ENCODE measurements at places on chromosomes 1 and 21.

DNA sequence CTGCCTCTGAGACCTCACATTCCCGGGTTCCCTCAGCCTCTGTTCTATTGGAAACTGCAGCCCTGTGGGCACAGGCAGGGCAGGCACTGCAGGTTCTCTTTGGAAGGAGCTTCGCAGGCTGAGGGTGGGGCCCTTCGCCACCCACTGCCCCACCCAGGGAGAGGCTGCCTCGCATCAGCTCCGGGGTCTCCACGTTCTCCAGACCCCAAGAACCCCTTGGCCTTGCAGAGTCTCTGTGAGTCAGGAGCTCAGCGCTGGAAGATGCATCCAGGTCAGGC lies 8.6 kb upstream of the C1orf159 start:
- no peak for DNase-seq

GRCh38 chr21:26887251-26887650 lies 42.0 kb upstream of the ADAMTS1 start:
- no peak for DNase-seq

DNA sequence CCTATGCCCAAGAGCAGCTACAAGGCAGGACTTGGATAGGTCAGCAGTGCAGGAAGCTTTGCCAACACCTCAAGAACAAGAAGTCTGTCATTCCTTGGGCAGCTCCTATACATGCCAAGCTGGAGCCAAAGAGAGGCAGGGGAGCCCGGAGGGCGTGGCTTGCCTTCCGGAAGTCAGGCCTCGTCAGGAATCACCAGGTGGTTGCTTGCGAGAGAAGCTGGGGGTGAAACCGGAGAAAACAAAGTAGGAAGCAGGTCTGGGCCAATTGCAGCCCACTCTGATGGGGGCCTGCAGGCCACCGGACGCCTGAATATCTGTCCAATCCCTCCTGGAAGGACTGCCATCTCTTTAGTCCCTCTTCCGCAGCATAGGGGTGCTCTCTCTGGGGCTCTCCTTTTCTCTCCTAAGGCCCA lies 794 bp upstream of the FAM76A start:
- no peak for DNase-seq

DNA sequence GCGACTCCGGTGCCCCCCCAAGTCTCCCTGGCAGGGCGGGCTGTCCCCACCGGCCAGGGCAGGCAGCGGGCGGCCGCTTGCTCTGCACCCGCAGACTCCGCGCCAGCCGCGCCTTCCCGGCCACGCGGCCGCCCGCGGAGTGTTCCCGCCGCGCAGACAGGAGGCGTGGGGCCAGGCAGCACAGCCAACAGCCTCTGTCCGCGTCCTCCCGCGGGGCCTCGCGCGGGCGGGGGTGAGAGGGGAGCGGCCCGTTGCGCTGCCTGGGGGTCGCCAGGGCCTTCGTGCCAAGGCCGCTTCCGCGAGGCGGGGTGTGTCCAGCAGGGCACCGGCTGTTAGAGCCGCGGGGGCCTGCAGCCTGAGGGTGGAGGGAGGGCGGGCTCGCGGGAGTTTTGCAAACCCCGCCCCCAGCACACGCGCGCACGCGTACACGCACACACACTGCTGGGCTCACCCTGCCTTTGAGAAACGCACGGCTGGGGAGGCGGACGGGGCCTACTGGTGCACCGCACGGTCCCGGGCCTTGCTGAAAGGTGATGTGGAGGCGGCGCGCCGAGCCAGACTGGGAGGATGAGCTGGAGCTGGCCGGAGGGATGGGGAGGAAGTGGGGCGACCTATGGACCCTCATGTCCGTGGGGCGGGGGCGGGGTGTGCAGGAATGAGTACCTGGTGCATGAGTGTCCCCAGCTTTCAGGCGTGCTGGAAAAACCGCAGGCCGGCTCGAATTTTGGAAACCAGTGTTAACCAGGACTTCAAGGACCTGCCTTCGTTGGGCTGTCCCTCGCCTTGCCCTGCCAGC lies 41.5 kb downstream of the KIAA1614 start:
- DNase-seq: peak; percentile 46

- DNase-seq: no peak
Measured at GRCh38 chr1:115060501-115060900, 28.8 kb downstream of the TSPAN2 start.

GRCh38 chr1:165763442-165763841 lies 5.2 kb downstream of the TMCO1 start:
- no peak for DNase-seq

DNA sequence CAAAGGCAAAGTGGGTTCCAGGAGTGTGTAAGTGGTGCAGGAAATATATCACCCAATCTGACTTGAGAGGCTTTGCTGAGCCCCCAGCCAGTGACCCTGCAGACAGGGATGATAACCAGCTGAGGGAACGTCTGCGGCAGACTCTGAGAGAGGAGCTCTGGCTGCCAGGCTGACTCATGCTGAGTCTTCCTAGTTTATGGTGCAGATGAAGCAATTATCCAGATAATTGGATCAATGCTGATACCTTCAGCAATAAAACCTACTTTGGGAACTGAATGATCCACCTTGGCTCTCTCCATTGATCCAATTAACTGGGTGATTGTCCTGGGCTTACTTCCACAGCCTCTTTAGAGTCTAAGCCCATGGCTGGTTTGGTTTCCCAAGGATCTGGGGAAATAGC lies 7.3 kb downstream of the C8B start:
- DNase-seq: no peak

- no peak for DNase-seq
Measured at GRCh38 chr1:87435484-87435883, 106.8 kb downstream of the LMO4 start.

- DNase-seq: no peak
Measured at GRCh38 chr1:43510621-43511020, 20.1 kb upstream of the PTPRF start.

- no peak for DNase-seq
Measured at GRCh38 chr1:86703696-86704457, 499 bp upstream of the SH3GLB1 start.

DNA sequence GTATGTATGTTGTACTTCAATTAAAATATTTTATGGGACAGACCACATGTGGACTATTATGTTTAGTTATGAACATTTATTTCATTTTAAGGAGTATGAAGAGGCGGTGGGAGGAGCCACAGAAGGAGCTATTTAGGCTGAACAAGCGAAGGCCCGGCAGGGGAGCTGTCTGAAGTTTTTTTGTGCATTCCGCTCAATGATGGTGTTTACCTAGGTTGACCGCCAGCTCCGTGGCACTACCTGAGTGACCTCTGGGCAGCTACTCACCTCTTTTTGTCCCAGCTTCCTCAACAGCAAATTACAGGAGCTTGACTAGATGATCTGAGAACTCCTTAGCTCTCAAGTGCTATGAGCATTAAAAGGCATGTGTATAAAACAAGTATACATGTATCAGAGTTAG lies 32.7 kb upstream of the C1orf198 start:
- no peak for DNase-seq

DNA sequence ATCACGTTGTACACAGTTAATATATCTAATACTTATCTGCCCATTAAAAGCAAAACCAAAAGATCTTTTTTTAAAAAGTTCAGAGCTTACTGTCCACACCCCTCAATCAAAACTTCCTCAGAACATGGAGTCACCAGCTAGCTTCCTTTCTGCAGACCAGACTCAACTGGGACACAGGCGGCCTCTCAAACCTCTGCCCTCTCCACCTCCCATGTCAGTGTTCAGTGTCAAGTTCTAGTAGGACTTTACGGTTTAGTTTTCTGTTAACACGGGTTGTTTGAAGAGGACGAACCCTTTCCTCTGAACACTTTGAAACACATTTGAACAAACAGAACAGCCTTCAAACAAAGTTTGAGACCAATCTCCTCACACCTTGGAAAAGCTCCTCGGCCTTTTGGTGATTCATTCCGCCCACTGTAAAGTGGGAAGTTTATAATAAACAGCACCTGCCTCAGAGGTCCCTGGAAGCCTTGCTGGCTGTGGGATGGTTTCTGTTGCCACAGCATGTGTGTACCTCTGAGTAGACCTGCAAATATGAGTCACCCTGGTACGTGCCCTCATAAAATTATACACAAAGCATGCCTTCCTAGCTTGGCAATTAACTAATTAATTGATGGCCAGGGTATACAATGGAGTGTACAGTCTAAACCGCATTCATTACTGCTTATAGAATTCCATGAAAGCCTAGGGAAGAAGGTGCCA lies 48.4 kb upstream of the SIPA1L2 start:
- DNase-seq: no peak

DNA sequence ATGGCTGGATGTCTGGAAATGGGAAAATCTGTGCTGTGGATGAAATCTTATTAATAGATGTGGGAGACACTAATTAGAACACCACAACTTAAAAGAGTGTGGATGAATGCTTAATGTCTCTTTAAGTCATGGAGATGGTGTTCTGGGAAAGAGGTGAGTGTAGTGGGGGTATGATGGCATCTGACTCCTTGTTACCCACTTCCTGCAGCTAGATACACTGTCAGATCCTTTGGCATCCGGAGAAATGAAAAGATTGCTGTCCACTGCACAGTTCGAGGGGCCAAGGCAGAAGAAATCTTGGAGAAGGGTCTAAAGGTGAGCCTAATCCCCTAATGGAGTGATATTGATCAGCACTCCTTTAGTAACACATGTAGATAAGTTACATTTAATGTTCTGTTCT lies 2.0 kb downstream of the RPL11 start:
- DNase-seq: no peak

DNA sequence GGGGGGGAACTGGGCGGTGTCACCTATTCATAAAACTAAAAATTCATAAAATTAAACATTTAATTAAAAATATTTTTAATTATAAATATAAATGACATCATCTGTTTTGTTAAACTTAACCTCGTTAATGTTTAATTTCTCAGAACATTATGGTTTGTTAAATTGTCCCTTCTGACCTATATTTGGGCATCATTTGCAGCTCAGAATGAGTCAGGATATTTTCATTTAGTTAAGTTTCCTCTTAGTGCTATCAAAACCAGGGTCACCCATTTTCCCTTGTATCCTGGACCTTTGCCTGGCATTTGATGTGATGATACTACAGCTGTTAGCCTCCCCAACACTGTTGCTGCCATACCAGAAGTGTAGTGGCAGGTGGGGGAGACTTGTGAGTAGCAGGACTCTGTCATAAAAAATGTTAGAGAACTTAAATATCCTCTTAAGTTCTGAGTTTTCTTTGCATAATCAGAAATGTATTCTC lies 30.3 kb downstream of the TSNAX start:
- DNase-seq: no peak

DNA sequence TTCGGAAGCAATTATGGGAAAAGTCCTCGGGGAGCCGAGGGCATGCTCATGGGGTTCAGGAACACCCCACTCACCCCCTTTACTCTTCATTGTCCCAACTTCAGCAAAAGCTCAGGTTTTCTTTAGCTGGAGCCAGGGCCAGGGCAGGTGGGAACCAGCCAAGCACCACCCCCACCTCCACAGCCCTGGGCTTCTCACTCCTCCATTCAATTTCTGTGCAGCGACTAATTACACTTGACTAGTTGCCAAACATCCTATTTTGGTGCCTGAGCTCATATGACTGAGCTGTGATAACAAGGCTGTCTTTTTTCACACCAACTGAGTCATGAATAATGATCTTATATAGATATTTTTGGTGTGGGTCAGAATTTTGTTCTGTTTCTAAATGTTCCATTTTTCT lies 257.2 kb upstream of the AJAP1 start:
- no peak for DNase-seq
